SW 1271 (cell line): ENCODE measurements at places on chromosomes 3 and 15.
A peak's percentile ranks its signal among the peaks of the same experiment; 100 is the strongest.

DNA sequence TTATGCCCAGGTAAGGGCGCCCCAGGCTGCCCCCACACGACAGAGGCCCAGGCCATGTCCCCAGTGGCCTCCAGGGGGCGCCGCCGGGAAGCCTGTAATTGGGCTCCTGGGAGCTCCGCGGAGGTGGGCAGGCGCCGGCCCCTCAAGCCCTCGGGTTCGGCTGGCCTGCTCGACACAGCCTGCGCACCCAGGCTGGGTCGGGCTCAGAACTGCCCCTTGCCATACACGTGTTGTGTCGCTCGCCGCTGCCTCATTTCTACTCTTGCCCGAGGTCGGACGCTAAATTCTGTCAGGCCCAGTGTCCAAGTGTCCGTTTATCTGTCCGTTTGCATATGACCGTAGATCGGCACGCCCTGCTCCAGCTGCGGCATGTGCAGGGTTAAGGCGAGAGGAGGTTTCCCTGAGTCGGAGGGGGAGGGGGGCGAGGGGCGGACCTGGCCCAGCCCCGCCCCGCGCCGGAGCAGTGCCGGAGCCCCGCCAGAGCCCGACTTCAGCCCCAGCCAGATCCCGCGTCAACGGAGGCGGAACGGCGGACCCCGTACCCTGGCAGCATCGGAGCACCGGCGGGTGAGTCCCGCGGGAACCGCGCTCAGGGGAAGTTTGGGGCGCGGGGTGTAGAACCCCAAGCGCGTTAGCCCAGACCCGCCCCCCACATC, at the start of gene KLHDC8B:
Gene KLHDC8B (plus strand): TSS at position 480 of the 656 bp plus-strand sequence. CDS start 1,172 bp downstream, outside the sequence.
- DNase-seq = peak; percentile 20

DNA sequence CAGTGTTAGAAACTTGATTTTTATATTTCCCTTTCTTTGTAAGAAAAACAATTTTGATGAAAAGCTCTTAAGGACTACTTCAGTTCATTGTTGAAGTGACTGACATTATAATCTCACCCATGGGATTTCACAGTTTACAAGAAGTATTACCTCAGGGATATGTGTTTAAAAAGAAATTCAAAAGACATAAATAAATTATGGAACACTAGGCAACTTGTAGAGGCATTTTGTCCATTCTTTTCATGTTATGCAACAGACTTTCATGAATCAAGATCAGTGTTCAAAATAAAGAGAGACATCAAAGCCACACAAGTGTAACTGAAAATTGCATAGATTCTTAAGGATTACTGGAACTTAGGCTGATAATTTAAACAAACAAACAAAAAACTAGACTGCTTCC, 196.8 kb upstream of the AGTR1 start:
- DNase-seq = no peak

DNA sequence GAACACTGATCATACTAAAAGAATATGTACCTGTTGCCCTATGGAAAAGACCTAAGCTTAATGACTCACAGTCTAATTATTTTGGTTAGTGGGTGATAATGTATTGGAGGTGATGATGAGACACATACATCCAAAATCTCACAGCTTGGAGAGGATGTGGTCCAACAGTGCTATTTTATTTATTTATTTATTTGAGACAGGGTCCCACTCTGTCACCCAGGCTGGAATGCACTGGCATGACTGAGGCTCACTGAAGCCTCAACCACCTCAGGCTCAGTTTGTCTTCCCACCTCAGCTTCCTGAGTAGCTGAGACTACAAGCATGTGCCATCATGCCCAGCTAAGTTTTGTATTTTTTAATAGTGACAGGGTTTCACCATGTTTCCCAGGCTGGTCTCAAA, 35.0 kb downstream of the LPP start:
- no peak for DNase-seq

- no peak for DNase-seq
Observed at GRCh38 chr3:172617976-172618375, 92.9 kb downstream of the NCEH1 start.

GRCh38 chr3:9476935-9477334, 76.7 kb downstream of the LHFPL4 start:
- DNase-seq = no peak

DNA sequence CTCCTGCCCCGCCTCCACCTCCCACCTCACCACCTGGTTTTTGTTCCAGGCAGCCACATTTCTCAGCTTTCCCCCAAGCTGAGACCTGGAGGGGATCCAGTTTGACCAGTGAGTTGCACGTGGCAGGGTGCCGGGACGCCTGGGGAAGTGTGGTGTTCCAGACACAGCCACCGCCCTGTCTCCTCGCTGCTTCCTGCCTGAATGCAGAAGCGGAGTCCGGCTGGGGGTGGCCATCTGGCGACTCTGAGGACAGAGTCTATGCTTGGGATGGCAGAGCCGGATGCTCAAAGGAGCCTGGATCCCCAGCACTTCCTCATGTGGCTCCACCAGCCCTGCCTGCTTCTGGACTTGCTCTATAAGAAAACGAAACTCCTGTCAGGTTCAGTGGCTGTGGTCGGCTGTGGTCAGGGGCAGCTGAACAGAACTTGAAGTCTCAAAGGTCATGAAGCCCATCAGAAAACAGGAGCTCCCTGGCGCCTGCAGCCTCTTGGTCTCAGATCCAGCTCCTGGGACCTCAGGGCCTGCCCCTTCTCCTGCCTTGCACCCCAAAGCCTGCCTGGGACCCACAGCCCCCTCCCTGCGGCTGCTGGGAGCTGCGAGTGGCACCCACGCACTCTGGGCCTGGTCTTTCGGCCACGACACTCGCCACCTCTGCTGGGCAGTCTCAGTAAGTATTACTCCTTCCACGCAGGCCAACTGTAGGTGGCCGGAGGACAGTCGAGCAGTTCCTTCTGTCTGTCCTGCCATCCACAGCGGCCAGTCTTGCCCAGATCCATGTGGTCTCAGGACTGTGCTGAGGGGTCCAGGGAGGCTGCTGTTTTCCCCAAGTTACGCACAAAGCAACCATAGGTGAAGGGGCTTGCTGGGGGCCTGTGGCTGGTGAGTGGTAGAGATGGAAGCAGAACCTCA, 112.8 kb upstream of the MEF2A start:
- DNase-seq = no peak

- DNase-seq = no peak
Observed at GRCh38 chr3:53890726-53891475, 758 bp downstream of the SELENOK start.

GRCh38 chr15:68032672-68033071, 21.4 kb upstream of the PIAS1 start:
- no peak for DNase-seq

DNA sequence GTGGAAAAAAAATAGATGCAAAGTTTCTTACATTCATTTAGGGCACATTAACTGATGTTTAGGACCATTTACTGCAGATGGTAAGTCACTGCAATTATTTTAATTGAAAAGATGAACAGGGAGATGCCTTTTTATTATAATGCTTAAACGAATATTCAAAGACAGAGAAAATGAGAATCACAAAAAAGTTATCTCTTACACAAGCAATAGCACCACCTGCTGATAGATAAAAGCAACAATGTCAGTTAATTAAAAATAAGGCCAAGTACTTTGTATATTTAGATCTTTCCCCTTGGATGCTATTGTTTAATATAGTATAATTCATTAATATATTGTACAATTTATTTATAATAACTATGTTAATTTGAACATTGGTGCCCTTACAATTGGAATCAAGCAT, 55.9 kb downstream of the IFT80 start:
- DNase-seq = peak; percentile 32

DNA sequence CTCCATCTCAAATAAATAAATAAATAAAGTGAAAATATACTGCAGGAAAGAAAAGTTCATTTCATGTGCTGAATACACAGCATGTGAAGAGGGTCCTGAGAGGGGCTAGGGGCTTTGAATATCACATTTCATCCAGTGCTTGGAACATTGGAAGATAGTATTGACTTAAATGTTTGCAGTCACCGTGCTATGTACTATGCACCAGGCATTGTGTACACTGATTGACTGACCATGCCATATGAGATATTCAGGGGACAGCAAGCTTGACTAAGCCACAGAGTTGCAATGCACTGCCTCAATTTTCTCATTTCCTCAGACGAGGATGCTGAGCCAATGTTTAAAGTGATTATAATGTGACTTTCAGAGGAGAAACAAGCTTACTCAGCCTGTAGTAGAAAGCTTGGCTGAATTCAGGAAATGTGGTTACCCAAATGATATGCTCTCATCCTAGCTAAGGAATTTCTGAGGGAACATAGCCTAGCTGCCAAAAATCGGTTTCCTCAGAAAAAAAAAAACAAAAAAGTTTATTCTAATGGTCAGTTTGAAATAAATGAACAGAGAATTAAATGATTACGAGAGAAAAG, 557.9 kb downstream of the FGF12 start:
- DNase-seq = no peak

DNA sequence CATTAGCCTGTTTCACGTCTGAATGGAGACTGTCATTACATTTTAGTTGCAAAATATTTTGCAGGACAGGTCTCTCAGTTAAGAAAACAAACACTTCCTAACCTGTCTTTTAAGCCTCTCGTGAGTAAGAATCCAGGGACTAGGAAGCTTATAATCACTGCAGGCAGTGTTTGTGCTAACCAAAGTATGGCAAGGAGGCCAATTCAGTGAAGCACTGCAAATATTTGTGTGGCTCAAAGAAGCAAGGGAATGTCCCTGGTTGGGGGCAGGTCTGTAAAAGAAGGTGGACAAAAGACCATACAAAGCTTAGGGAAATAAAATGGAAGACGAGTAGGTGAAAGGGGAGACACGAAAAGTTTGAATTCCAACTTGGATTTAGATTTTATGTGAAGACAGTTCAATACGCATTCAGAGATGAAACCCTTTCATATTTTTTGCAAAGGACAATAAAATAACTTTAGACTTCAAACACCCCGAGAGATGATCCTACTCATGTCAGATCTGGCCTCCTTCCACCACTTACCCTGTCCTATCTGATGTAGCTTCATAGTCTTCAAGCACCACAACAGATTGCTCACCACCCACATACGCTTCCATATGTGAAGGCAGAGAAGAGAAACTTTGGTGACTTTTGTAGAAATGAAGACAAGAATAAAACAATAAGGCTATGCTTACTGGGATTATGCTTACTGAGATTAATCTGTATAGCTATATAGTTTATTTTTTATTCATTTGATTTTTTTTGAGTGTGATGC, 240.9 kb downstream of the TUSC7 start:
- no peak for DNase-seq

- no peak for DNase-seq
Observed at GRCh38 chr15:93694033-93694432, 537.3 kb upstream of the MCTP2 start.

GRCh38 chr3:64265646-64266045, 40.4 kb upstream of the PRICKLE2 start:
- no peak for DNase-seq

- no peak for DNase-seq
Observed at GRCh38 chr3:173938159-173938558, 540.6 kb downstream of the NLGN1 start.

DNA sequence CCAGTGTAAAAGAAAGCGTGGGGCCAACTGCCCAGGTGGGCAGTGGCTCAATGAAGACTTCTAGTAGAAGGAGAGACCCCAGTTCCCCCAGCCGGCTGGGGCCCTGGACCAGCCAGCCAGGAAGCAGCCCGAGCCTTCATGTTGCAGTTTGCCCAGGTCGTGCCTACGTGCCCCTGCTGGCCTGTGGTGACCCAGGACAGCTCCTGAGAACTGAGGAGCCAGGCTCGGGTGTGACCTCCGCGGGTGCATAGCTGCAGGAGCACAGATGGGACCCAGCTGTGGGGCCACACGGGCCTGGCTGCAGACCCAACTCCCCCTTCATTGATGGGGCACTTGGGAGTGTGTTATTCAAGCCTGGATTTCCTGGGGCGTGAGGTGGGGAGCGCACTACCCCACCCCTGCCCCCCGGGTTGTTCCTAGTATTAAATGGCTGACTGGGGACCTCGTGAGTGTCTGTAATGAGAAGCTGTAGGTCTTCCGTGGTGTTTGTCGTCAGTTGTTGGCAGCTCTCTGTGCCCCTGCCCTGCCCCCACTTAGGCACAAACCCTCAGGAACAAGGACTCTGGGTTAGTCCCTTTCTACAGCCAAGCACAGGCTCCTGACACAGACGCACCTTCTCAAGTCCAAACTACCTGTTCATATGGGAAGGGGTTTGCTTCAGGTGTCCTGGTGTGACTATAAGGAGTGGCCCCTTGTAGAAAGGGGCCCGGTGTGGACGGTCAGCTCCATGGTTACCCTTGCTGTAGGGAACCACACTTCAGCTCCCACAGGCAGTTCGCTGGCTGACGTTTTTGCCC, 39.1 kb downstream of the IDH2 start:
- no peak for DNase-seq

GRCh38 chr15:70633991-70634390, 129.4 kb downstream of the UACA start:
- DNase-seq = no peak

DNA sequence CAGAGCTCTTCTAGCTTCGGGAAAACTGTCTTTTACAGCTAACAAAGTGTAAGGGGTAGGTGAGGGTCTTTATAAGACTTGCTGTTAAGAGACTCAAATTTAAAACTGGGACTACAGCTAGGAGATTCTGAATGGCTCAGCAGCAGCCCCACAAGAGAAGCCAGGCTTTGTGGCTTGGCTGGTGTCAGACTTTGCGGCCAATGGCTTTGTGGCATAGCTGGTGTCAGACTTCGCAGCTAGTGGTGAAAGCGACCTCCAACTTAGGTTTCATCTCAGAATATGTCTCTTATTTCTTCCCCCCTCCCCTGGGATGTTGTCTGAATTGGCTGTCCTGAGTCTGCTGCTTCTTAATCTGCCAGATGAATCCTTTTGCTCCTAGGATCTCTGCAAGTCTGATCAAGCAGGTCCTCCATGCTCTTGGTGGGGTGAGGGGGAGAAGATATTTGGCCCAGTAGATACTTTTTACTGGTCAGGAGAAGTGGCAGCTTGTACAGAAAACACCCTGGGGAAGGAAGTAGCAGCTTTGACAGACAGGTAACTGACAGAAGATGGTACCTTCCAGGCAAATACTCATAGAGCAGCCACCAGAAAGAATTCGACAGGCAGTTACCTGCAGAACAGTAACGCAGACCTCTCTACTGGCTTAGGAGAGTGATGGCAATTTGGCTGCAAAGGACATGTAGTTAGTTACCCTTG, 8.4 kb downstream of the BOC start:
- no peak for DNase-seq

DNA sequence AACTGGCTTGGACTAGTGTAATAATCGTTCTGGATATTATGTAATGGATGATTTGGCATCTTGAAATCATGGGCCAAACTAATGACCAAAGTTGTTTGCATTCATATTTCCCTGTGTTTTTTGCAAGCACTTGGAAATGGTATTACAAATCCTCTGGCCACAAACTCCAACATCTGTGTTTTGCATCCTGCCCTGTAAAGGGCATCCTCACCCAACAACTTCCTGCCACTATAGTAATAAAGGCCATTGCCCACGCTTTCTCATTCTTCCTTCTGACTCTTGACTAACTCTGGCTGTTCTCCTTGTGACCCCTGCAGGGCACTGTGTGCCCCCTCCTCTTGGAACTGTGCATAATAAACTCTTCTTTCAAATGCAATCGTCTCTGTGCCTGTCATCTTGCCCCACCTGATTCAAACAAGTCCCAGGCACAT, 25.4 kb upstream of the PSMD6 start:
- DNase-seq = no peak

GRCh38 chr15:48149858-48150257, 28.2 kb downstream of the MYEF2 start:
- DNase-seq = peak; percentile 57

GRCh38 chr15:38069511-38070011, 135.1 kb downstream of the TMCO5A start:
- no peak for DNase-seq
